ENCODE measurements at places on chromosomes 13 and 19.

- DNase-seq, result no peak
Observed at GRCh38 chr19:3893509-3894179, 13.2 kb downstream of the ATCAY start.

DNA sequence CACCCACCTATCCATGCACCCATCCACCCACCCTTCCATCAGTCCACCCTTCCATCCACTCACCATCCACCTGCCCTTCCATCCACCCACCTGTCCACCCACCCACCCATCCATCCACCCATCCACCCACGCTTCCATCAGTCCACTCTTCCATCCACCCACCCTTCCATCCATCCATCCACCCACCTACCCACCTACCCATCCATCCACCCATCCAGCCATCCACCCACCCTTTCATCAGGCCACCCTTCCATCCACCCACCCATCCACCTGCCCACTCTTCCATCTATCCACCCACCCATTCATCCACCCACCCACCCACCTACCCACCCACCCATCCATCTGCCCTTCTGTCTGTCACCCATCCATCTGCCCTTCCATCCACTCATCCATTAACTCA is 17.0 kb downstream of the KLHL26 start:
- no peak for DNase-seq

GRCh38 chr13:114149774-114150740 is 17.6 kb upstream of the RASA3 start:
- no peak for DNase-seq

GRCh38 chr13:40485611-40486517 is 180.6 kb downstream of the FOXO1 start:
- DNase-seq, result no peak

DNA sequence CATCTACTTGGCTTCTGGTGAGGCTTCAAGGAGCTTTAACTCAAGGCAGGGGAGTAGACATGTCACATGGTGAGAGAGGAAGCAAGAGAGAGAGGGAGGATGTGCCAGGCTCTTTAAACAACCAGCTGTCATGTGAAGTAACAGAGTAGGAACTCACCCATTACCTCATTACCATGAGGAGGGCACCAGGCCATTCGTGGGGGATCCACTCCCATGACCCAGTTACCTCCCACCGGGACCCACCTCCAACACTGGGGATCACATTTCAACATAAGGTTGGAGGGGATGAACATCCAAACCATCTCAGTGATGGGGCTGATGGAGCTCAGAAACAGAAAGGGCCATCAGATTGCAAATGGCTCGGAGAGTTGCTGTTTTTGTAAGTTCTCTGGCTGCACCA is 12.9 kb downstream of the VSTM2B start:
- DNase-seq, result no peak

Measured in fibroblast of lung (primary cell).